D721Med (cell line): ENCODE measurements at places on chromosomes 1 and 21.

- no peak for DNase-seq
These were observed 32.9 kb downstream of the CD58 start for GRCh38 chr1:116537898-116538297.

DNA sequence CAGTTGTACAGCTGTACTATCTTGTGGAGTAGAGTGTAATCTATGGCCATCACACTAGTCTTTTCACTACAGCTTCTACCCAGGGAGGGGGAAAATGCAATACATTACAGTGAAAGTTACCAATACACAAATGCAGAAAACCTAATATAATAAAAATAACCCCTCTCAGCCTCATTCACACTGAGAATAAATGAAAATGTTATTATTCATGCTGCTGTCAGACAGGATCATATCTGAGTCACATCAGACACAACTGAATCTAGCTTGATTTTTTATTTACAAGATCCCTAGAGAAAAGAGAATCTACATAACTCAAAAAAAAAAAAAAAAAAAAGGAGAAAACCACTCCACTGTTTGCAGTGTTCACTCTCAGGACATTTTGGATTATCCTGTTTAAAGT is 293.9 kb upstream of the ESRRG start:
- no peak for DNase-seq

DNA sequence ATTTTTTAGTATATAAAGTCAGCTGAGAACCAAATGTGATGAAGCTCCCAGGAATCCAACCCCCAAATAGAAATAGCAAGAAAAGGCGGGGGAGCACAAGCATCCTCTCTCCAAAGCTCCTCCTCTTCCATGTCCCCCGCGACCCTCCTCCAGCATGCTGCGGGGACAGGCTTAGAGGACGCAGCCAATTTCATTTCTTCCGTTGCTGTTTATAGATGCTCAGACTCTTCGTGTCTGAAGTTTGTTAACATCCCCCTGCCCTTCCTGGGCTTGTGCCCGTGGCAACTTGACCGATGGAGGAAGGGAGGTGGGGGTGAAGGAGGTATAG is 754 bp upstream of the NPPA start:
- DNase-seq, result no peak

DNA sequence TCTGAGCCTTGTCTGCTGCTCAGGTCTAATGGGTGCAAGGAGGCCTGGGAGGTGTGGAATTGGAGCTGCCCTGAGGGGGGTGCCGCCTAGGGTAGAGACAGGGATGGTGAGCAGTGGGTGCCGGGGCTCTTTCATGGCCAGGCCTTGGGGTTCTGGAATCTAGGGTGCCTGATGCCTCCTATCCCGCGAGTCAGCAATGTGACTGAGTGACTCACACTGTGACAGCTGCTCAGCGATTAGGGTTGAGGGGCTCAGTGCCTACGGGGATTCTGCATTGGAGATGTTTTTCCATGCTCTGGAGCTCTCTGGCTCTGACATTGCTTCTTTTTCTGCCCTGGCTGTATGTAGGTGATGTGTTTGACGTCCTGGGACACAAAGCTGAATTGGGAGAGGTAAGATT is 16.8 kb downstream of the ATP8B2 start:
- DNase-seq, result no peak

GRCh38 chr1:54998677-54999076 is at the start of gene BSND:
Gene BSND, plus strand, starts transcription at chr1:54998933. Its CDS starts 254 bp downstream, at chr1:54999187.
- DNase-seq, result no peak

GRCh38 chr1:12776801-12777557 is 3.4 kb downstream of the PRAMEF12 start:
- no peak for DNase-seq

DNA sequence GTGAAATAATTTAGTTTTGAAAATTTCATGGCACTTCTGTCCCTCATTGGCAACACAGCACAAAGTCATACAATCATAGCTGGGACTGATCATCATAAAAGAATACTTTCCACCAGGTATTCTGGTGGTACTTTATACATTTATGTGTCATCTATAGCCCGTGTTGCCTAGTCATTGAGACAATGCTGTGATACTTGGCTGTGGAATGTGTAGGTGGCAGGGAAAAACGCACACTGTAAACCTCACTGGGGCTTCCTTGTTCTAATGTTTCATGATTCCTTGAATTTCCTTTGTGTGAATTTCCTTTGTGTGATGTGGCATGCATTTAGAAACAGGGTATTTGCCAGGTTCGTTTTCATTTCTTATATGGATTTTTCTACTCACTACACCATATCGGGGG is 118.3 kb downstream of the FMN2 start:
- DNase-seq, result no peak

DNA sequence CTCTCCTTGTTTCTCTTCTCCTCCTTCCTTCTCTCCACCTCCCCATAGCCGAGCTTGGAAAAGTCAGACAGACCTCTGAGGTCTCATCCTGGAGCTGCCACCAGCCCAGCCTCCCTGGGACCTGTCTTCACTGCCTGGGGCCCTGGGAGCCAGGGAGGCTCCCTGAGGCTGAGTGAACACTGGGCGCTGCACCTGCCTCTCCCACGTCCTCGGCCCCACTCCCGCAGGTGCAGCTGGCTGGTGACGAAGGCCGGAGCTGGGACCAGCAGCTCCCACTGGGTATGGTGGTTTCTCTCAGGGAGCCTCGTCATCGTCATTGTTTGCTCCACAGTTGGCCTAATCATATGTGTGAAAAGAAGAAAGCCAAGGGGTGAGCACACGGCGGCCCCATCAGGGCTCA is 5.3 kb downstream of the TNFRSF14 start:
- no peak for DNase-seq

GRCh38 chr1:6275826-6276782 is 15.2 kb upstream of the GPR153 start:
- no peak for DNase-seq

DNA sequence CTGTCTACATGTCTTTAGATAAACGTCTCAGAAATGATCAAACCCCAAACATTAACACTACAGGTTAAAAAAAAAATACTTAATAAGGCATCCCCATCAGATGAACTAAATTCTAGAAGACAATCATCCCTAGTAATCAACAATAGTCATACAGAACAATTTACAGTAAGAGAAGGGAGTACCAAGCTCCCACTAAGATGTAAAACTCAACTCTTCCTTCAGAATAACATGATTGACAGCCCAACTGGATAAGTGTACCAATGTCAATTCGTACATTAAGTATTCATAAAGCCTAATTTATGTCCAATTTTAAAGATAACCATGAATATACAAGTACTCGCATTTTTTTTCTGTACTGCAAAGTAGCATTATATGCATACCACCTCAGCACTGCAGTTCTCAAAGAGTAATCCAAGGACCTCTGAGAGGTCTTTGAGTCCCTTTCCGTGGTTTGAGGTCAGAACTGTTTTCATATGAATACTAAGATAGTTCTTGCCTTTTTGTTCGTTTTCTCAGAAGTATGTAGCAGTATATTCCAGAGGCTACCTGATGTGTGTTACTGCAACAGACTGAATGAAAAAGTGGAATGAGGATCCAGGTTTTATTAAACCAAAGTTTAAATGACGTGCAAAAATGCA is 6.6 kb downstream of the SCAF4 start:
- no peak for DNase-seq

DNA sequence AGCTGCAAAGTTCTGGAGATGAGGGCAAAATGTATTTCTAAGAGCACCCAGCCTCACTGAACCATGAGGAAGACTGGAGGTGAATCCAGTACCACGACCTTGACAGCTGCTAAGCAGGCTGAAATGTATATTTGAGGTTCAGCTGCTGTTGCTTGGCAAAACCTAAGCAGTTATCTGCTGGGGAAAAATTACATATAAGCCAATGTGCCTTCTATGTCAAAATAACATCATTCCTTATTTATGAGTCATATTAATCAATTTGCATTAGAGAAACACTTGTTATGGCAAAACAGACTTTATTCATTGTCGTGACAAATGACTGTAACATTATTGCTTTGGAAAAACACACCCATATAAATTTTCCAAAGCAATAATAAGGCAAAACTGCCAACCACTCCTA is 560.5 kb upstream of the NR5A2 start:
- DNase-seq, result no peak

DNA sequence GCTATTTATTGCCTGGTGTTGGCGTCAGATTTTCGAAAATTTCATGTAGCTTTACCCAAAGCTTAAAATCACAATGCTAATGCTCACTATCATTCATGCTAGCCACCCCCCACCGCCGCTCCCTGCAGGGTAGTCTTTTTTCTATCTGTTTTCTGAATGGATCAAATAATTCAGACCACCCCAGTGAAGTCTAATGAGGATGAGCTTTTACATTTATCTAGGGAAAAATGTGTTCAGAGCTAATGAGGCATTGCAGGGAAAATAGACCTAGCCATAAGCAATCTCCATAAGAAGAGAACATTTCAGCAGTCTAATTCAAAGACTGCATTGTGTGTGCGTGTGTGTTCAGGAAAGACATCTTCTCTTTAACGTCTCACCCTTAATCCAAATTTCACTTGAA is 533.0 kb upstream of the PRMT6 start:
- no peak for DNase-seq
